ENCODE measurements at places on chromosomes 12 and 14.

GRCh38 chr12:63821781-63822251, 22.7 kb upstream of the SRGAP1 start:
- no peak for DNase-seq

GRCh38 chr14:36857136-36857535, 195.5 kb downstream of the PAX9 start:
- DNase-seq = peak; percentile 61

- DNase-seq = no peak
Observed at GRCh38 chr12:92573104-92573503, 129.7 kb upstream of the PLEKHG7 start.

DNA sequence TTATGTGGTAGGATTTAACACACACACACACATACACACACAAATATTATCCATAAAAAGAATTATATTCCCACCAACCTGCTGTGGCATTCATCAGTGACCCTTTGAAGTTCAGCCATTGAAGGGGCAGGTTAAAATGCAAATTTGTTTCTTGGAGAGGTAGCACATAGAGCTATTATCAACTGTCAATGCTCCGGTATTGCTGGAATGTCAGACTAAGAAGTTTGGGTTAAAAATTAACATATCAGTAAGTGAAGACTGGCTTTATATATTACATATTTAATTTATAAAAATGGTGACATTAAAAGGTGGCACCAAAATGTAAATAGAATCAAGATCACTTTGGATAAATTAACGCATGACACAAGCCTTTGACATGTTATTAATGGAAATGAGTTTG, 207.3 kb downstream of the DAD1 start:
- DNase-seq = no peak

- no peak for DNase-seq
Observed at GRCh38 chr12:120276734-120277133, 11.2 kb upstream of the PXN start.

DNA sequence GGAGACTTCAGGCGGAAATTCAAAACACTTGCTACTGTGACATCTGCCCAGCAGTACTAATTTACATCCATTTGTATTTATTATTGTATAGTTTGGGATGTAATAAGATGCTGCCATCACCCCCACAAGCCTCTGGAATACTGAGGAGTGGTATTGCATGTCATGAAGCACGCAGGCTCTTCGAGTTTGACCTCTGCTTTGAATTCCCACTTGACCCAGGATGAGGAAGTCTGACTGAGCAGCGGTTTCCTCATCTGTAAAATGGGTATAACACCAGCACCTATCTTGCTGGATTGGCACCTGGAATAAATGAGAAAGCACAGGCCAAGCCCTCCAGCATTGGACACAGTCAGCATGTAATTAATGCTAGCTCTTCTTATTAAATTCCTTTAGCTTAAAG, 116.0 kb upstream of the DIO3 start:
- DNase-seq = no peak

DNA sequence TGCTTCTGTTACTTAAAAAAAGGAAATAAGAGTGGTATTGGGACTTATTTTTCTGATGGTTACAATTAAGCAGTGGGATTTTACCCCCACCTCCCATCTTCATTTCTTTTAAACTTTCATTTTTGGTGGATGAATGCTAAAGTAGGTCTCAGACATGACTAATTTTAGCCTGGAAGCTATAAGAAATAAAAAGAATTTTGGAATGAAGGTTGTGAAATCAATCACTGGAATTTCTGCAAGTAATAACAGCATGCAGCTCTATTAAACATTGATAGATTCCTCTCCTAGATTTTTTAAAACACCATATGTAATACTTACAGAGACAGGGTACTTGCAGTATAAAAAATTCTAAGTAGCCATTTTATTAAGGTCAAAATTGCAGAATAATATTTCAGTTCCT, 164.2 kb upstream of the CLEC14A start:
- DNase-seq = no peak

DNA sequence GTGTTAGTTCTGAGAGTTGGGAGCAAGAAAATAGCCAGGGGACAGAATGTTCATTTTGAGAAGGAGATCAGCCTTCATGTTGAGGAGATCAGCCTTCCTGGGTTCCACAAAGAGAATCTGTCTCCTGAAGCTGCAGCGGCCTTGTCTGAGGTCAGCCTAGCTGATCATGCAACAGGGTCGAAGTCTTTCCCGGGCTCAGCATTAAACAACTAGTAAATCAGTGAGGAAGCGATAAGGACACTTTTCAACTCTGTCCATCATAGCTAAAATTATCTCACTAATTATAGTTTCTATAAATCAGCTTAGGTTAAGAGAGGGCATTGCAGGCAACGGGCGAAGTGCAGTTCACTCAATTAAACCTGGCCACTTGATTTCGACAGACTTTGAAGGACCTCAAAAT, 7.5 kb downstream of the GSC start:
- DNase-seq = no peak

DNA sequence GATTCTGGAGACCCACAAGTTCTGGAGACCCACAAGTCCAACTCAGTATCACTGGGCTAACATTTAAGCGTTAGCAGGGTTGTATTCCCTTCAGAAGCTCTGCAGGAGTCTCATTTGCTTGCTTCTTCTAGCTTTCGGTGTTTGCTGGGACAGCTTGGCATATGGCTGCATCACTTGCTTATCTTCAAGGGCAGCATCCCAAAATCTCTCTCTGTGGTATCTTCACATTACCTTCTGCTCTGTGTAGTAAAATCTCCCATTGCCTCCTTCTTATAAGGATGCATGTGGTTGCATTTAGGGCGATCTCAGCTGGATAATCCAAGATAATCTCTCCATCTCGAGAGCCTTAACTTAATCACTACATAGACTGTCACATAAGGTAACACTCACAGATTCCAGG, 7.3 kb upstream of the CNTN1 start:
- DNase-seq = no peak

DNA sequence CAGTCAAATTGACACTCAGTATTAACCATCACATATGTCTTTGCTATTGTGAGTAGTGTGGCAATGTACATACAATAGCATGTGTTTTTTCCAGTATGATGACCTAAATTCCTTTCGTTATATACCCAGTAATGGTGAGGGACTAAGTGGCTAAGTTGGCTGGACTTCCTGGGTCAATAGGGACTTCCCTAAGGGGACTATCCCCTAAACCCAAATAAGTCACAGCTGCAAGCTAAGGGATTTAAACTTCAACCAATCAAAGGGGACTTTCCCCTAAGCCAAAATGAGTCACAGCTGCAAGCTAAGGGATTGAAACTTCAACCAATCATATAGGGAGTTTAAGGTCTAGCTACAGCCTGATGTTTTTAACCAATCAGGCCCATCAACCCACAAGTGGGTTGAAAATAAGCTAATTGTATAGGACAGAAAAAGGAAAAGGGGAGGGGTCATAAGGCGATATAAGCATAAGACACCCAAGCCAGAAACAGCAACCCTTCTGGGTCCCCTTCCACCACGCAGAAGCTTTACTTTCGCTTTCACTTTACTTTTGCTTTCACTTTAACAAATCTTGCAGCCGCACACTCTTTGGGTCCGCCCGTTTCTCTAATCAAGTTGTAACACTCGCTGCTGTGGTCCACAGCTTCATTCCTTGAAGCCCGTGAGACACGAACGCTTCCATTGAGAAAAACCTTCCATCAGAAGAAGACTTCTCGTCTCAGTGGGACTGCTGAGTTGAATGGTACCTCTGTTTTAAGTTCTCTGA, 404.4 kb downstream of the FLRT2 start:
- DNase-seq = peak; percentile 31

DNA sequence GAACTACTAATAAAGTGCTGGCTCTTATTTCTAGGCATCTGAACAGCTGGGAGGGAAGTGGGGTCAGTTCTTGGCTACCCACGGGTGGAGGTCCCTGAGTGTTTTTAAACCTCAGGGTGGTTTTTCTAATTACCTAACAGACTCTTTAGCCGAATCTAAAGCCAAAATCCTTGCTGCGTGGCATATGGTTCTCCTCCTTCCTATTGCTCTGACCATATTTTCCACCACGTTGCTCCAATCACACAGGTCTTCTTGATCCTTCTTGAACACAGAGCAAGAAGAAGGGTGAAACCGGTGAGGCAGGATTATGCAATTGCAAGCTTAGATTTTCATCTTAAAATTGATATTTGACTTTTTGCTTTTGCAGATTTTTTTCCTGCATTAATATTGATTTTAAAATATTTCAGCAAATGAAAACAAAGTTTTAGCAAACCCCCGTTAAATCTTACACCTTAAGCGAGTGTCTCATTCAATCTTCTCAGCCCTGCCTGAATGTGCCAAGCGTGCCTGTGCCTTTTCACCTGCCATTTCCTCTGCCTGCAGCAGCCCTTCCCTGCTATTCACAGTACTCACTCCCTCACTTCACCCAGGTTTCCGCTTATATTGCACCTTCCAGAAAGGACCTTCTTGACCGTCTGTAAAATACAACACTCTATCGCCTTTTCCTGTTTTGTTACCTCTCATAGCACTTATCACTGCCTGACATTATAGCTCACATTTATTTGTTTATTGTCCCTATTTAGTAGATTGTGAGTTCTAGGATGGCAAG, 506.0 kb downstream of the DIO2 start:
- DNase-seq = no peak

DNA sequence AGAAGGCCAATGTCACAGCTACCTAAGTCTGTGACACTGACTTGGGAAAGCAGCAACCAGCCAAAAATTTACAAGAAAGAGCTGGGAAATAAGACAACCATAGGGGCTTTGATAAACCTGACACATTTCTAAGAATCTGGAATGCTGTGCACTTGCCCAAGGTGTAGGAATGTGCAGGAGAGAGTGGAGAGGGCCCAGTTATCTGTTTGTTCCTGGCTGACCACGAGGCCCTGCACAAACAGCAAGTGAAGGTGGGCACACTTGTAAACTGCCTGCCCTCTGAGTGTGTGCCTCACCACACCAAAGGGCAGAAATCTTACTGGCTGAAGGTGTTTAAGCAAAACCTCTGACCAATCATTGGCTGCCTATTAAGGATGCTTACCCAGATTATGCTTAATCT, 27.3 kb downstream of the DLK1 start:
- no peak for DNase-seq

DNA sequence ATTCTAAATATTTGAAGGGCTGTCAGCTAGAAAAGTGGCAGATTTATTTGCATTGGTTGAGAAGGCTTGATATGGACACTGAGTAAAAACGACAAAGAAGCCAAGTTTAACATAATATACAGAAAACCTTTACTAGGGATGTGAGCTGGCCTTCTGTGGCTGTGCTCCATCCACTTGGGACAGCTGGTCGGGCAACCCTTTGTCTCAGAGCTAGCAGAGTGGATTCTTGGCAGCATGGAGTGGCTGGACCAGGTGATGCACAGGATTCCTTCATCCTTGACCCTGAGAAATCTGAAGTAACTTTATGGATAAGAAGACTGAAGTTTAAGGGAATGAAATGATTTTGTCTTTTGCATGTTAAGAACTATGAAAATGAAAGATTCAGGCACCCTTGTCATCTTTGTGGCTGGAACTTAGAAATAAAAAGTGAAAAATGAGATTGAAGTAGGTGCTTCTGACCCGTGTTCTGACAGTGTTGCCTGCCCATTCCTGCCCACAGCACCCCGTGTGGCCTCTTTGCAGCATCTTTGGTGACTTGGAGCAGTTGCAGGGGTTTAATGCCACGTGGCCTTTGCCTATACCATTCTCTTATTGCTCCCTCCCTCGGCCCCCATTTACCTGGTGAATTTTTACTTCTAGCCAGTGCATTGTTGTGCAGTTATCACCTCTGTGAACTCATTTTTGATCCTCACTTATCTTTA, 32.6 kb downstream of the PELI2 start:
- no peak for DNase-seq

GRCh38 chr12:5088586-5089264, 45.0 kb downstream of the KCNA5 start:
- DNase-seq = no peak

DNA sequence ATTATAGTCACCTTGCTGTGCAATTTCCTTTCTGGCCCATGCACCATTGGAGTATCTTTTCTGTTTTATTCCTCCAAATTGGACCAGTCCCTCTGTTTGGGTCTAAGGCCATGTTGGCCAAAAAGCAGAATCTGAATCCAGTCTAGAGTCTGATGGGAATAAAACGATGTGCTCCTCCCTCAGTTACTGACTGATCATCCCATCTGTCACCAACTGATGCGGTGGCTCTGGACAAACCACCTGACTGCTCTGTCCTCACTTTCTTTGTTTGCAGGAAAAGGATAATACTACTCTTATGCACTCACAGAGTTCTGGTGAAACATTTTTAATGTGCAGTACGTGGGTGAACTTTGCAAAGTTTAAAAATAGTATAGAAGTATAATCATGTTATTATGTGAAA, 120.2 kb upstream of the HIF1A start:
- no peak for DNase-seq

- no peak for DNase-seq
Observed at GRCh38 chr12:96221391-96221790, 27.2 kb downstream of the ELK3 start.

DNA sequence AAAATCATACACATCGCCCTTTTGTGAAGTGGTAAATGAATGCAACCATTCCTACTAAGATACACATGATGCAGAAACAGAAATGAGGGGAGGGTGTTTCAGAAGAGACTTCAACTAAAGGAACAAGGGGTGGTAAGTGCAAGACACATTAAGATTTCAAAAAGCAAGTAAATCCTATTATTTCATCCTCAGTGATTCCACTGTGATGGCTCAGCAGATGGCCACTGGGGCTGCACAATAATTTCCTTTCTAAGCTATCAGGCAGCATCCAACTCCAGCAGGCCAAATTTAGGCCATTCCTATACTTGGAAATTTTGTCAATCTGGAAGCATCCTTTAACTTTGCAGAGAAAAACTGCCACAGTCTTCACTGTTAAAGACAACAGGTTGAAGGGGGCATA, 272.4 kb downstream of the NELL2 start:
- DNase-seq = no peak

DNA sequence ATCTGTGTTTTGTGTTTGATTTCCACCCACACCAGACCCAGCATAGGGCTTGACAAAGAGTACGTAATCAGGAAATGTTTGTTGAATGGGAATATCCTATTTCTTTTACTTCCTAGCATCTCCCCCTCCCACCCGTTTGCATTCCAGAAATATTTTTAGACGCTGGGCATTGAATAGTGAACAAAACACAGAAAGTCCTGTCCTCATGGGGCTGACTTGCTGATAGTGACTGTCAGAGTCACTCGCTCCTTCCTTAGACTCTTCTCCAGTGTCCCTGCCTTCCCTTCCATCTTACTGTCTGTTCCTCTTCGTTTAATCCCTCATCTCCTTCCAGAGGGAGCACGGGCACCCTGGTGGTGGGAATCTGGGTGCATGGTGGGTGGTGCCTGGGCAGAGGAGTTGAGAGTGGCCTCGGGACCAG, 53.6 kb downstream of the SLC25A47 start:
- DNase-seq = no peak

DNA sequence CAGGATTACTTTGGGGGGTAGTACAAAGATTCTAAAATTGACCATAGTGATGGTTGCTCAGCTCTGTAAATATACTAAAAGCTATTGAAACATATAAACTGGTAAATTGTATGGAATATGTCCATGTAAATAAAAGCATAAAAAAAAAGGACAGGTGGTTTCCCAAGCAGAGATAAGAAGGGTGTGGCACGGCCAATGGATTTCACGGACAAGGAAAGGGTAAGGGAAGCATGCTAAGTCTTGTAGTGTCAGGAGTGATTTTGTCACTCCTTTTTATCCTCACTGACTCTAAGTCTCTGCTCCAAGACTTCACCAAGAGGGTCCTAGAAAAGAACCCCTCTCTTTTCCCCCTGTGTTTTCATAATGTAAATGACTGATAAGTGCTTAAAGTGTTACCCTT, 229.2 kb downstream of the SPTSSA start:
- DNase-seq = no peak

All from NCI-H2107 (cell line).